Activated CD4-positive, alpha-beta T cell treated with anti-CD3 and anti-CD28 coated beads, Interleukin-2, amount 10 ng/mL, durations not matched to agents 24 days and 14 days (primary cell): ENCODE measurements at places on chromosomes 16 and 17. TPM values are rescaled to one million over a fixed set of nuclear protein-coding genes. Genes with fewer than 3 reads are reported as not detected.
A peak's percentile ranks its signal among the peaks of the same experiment; 100 is the strongest.

NLRC5 gene
- total RNA-seq: 208 and 214 TPM in 2 replicates

STXBP4 gene
- 8.2 and 9.2 TPM in 2 replicates for total RNA-seq

ABCC11 gene
- 0.12 TPM in 1 of 2 replicates, not detected in the other for total RNA-seq

CCNF gene
- 44.7 and 45.7 TPM in 2 replicates for total RNA-seq

NPIPB5 gene
- total RNA-seq: 318 and 346 TPM in 2 replicates

DNA sequence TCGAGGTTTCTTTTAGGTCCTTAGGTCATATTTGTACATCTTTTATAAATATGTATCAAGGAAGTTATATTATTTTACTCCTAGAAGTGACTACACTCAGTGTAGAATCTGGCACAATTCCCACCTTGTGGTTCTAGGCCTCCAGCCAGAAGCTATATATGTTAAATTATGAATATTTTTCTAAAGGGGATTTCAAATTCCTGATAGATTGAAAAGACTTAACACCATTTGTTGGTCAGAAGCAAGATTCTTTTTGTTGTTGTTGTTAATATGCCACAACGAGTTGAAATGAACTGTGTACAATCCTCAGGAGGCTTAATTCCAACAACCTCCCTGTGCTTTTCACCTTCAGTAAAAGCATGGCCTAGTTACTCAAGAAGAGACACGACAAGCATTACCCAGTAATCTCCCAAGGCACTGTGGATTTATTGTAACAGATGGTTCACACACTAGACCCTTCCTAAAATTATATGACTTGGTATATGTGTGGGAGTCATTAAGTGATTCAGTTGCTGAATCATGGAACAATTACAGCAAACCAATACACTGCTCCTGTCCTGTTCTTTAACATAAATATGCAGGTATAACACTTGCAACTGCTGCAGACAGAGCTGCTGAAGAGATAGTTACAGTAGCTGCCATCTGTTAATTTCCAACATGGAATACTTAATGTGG is 964.4 kb upstream of the GOT2 start:
- no peak for DNase-seq
- no peaks in the 10 kb centered on the region for H3K36me3 ChIP-seq
- no peaks in the 10 kb centered on the region for H3K27me3 ChIP-seq

DNA sequence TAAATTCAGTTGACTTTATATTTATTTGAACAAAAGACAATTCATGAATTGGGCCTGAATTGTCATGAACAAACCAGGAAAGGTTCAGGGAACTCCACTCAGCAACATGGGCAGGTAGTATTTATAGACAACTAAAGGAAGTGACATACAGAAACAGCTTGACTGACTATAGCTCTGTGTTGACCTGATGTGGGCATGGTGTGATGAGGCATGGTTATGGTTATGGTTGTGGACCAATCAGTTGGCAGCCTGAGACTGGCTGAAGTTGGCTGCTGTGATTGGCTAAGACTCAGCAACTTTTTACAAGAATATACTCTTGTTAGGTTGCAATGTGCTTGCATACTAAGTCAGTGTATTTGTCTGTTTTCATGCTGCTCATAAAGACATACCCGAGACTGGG is 108.4 kb downstream of the HS3ST3B1 start:
- no peak overlapping the region for H3K4me3 ChIP-seq
- DNase-seq: peak; percentile 26
- peaks cover 9% of the 10 kb centered on the region for H3K4me1 ChIP-seq
- H3K27ac ChIP-seq: no peak overlapping the region

- H3K4me1 ChIP-seq: peaks cover 49% of the 10 kb centered on the region
- H3K27me3 ChIP-seq: peaks cover 4% of the 10 kb centered on the region
- peak; percentile 93 for DNase-seq
These were observed 2.7 kb downstream of the FHOD1 start for GRCh38 chr16:67244387-67245185.

GRCh38 chr16:69917311-69917710 is 33.8 kb upstream of the CLEC18A start:
- H3K4me1 ChIP-seq: no peaks in the 10 kb centered on the region
- H3K27me3 ChIP-seq: no peaks in the 10 kb centered on the region
- no peak overlapping the region for H3K4me3 ChIP-seq
- H3K27ac ChIP-seq: no peak overlapping the region
- DNase-seq: no peak
- H3K36me3 ChIP-seq: peaks cover 15% of the 10 kb centered on the region

GRCh38 chr17:39671651-39672521 is 3.6 kb downstream of the PNMT start:
- H3K27ac ChIP-seq: no peak overlapping the region
- peaks cover 23% of the 10 kb centered on the region for H3K27me3 ChIP-seq
- peaks cover 22% of the 10 kb centered on the region for H3K4me1 ChIP-seq
- H3K36me3 ChIP-seq: no peaks in the 10 kb centered on the region
- no peak overlapping the region for H3K4me3 ChIP-seq
- DNase-seq: no peak

DNA sequence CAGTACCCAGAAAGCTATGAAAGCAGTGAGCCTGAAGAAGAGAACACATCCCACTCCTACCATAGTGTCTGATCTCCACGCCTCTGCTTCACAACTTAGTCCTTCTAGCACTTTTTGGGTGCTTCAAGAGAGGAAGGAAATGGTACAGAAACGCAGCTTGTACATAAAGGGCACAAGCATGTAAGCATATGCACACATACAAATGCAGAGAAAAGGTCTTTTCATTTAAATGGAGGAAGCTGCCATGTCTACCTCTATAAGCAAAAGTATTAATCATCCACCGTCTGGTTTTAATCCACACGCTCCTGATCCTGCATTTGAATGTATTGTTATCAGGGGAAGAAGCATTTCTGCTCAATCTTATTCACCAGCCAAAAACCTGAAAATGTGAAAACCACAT is 100.7 kb downstream of the HIC1 start:
- H3K36me3 ChIP-seq: peaks cover 34% of the 10 kb centered on the region
- H3K4me1 ChIP-seq: peaks cover 34% of the 10 kb centered on the region
- H3K27me3 ChIP-seq: no peaks in the 10 kb centered on the region
- DNase-seq: no peak
- no peak overlapping the region for H3K4me3 ChIP-seq

DNA sequence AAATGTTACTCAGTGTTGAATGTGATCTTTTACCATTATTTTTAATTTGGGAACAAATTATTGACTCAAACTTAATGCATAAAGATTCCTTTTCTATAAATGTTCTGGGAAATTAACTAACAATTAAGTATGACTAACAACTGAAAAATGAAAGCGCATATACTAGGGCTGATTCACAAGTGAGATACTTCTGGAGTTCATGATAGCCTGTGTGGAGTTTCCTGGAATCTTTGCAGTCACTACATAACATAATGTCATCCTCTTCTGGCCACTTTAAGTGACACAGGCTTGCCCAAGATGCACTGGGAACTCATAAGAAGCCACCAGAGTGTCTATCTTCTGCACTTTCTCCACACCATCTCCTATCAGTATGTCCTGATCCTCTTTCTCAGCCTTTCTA is 450.3 kb upstream of the CDH11 start:
- H3K27ac ChIP-seq: no peak overlapping the region
- peak; percentile 26 for DNase-seq
- no peaks in the 10 kb centered on the region for H3K4me1 ChIP-seq
- H3K27me3 ChIP-seq: no peaks in the 10 kb centered on the region

DNA sequence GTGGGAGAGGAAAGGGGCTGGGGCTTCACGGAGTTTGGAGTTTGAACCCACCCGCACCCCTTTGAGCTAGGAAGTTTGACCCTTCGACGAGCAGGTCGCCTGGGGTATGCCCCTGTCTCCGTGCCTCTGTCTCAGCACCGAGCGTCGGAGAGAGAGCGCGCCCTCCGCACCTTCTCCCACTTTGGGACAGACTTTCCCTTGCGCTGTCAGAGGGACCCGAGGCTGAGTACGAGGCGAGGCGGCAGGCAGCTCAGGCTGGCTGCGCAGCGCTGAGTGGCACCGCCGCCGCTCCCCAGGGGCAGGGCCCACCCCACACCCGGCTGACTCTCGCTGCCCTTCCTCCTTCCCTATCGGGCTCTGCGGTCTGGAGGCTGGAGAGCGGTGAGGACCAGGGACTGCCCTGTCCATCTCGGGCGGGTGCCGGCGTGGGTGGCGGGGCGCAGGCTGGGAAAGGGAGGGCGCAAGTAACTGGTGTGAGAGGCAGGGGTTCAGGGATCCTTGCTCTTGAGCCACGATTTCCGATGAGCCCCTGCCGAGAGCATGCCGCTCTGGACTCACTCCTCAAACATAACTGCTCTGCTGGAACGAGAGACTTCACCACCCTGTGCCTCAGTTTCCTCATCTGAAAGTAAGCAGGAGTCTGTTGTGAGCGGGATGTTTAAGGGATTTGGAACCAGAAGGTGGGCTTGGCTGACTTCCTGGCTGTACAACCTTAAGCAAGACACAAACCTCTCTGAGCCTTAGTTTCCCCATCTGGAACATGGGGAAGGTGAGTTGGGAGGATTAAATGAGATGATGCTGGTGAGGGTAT is 981 bp downstream of the BEAN1 start:
- no peak for DNase-seq
- H3K4me3 ChIP-seq: peak overlapping the region; percentile 15
- peaks cover 74% of the 10 kb centered on the region for H3K27me3 ChIP-seq
- no peak overlapping the region for H3K27ac ChIP-seq
- no peaks in the 10 kb centered on the region for H3K36me3 ChIP-seq
- peaks cover 2% of the 10 kb centered on the region for H3K4me1 ChIP-seq

DNA sequence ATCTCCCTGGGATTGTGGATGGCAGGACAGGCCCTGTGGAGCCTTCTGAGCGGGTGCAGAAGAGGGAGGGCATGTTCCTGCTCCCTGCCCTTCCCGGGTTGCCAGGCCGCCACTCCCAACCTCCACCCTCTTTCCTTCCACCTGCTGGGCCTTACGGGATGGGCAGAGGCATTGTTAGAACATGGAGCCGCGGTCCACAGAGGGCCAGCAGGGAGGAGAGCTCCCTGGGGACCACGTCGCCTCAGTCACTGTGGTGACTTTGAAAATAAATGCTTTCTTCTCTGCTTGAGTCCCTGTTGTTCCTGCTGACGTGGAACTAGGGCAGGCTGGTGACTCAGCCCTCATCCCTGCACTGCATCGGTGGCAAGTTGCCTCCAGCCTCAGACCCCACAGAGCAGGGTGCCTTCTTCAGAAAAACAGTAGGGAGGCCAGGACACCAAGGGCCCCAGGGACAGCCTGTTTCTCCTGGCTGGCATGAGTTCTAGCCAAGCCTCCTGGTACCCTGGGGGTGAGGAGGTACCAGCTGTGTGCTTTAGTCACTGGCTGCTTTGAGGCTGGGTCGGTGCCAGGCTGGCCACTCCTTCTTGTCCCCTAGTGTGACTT is 224.9 kb downstream of the SEC14L1 start:
- H3K4me1 ChIP-seq: peaks cover 41% of the 10 kb centered on the region
- H3K36me3 ChIP-seq: no peaks in the 10 kb centered on the region
- H3K4me3 ChIP-seq: no peak overlapping the region
- peak overlapping the region; percentile 6 for H3K27ac ChIP-seq

DNA sequence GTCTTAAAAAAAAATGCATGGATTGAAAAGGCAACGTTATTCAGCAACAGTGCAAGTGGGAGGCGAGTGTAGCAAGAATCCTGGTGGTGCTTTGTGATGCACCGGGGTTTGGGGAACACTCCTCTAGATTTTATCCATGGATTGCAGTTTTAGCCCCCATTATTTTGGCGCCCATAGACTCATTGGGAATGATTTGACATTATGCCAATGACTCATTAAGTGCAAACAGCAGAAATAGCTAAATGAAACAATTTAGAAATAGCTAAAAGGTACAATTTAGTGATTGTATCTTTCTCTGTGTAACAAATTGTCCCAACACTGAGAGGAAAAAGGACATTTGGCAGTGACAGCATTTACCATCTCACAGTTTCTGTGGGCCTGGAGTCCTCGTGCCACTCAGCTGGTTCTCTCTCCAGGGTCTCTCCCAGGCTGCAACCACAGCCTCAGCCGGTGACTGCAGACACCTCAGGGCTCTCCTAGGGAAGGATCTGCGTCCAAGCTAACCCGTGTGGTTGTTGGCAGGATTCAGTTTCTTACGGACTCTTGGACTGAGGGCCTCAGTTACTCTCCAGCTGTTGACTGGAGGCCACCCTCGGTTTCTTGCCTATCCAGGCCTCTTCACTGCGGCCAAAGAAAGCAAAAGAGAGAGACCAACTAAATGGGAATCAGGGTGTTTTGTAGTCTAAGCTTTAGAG is 398.7 kb downstream of the SNX29 start:
- DNase-seq: no peak
- no peak overlapping the region for H3K4me3 ChIP-seq
- peaks cover 5% of the 10 kb centered on the region for H3K4me1 ChIP-seq
